Activated CD8-positive, alpha-beta memory T cell treated with anti-CD3 and anti-CD28 coated beads, Interleukin-2, amount 10 ng/mL, durations not matched to agents 7 days and 5 days (primary cell): ENCODE measurements at places on chromosomes 11 and 22.

GRCh38 chr22:36585841-36586240 lies 56.9 kb upstream of the EIF3D start:
- DNase-seq = no peak

- no peak for DNase-seq
Measured at GRCh38 chr11:101453682-101454081, 130.1 kb downstream of the TRPC6 start.

DNA sequence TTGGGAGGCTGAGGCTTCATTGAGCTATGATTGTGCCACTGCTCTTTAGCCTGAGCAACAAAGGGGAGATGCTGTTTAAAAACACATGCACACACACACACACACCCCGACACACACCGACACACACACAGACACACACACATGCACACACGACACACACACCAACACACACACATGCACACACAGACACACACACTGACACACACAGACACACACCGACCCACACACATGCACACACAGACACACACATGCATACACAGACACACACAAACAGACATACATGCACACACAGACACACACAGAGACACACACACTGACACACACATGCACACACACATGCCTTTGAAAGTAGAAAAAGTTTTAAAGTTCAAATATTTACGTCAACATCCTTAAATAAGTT lies 5.5 kb upstream of the LTO1 start:
- no peak for DNase-seq

DNA sequence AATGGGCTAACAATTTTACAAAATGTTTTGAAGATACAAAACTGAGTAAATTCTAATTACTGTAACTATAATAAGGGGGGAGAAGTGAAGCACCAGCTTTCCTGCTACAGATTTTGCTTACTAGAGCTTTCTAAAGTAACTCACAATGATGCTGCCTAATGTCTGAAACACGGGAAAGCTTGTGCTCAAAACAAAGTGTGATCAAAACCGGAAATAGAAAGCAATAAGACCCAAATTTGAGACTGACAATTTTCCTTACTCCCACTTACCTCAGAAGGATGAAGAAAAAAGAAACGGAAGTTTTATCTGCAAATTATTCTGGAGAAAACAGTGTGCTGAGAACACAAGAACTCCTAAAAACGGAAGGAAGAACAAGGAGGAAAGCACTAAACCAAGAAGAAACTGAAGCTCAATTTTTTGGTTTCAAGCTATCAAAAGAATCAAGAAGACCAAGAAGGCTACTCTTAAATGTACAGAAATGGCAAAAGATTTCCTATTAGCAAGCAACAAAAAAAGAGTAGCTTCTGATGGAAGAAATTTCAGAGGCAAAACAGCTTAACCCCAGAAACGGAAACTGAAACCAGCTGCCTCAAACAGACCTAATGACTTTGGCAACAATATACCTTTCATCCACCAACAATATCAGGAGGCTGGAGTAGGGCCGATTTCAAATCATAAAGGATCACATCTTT lies 33.4 kb downstream of the AMBRA1 start:
- peak; percentile 56 for DNase-seq
